ENCODE measurements at places on chromosomes 6 and 20. TPM values are rescaled to one million over a fixed set of nuclear protein-coding genes. Genes with fewer than 3 reads are reported as not detected.

The FOXS1 gene
- 6.3 TPM for total RNA-seq

The IMPG1 gene
- not detected for total RNA-seq

The RNF144B gene
- 5.6 TPM for total RNA-seq

The CCN5 gene
- 15.2 TPM for total RNA-seq

The TCP11 gene
- total RNA-seq, result not detected

Data from Panc1 (cell line).